Amygdala (tissue), 56 donors: ENCODE measurements at places on chromosomes 12 and 14.

- DNase-seq, result no peak
These were observed 7.4 kb downstream of the RFLNA start for GRCh38 chr12:124302241-124302806.

GRCh38 chr14:103349982-103350381 is 15.9 kb downstream of the EIF5 start:
- DNase-seq, result no peak

DNA sequence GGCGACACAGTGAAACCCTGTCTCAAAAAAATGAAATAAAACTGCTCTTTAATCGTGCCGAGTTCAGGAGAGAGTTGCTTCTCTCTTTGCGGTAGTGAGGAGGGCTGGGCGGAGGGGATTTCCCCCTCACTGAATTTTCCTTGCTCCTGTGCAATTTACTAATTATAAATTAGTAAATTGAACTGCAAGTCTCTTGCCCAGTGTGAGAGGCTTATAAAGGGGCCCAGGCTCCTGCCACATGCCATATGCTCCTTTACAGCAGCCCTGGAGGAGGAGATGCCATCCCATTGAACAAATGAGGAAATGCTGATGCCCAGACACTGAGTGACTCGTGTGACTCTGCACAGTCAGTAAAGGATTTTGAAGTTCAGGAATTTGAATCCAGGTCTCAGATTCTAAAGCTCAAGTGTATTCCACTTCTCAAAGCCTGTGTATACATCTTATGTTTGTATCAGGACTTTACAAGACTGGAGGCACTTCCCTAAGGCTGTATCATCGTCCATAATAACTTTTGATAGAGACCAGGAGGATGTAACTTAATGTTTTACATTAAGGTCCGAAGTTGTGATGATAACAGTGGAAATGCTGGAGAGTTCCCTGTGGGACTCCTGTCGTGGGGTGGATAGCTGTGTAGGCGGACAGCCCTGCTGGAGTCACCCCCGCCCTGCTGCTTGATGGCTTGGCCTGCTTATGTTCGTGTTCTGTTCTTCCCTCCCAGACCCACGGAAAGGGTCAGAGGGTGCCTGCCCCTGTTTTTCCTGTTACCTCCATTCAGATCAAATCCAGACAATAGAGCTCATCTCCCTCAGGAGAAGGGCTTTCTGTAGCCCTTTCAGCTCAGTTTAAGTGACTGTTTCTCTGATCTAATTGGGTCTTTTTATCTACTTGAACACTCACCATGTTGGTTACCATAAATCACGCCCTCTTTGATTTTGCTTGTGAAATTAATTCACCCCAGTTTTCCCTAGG is 13.9 kb downstream of the PELI2 start:
- DNase-seq, result no peak

- no peak for DNase-seq
These were observed 133.4 kb downstream of the RFLNA start for GRCh38 chr12:124428136-124428791.

DNA sequence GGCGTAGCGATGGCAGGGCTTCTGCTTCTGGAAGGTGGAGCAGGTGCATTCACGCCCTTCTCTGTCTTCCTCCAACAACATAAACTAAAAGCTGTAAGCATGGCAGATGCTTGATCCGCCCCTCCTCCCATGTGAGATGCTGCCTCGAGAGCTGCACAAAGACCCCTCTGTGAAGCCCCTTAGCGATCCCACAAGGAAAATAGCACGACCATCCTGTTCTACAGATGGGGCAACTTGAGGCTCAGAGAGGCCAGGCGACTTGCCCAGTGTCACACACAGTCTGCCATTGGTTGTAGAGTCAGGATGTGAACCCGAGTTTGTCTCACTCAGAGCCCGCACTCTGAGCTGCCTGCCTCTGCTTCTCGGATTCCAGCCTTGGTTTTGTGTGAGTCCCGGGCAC is 144.4 kb downstream of the SCARB1 start:
- DNase-seq, result no peak
